ENCODE measurements at places on chromosomes 12 and 14.
A peak's percentile ranks its signal among the peaks of the same experiment; 100 is the strongest.

GRCh38 chr12:20374795-20375194 lies 6.5 kb downstream of the PDE3A start:
- no peak for DNase-seq

GRCh38 chr14:74653386-74654138 lies 41.5 kb upstream of the LTBP2 start:
- DNase-seq, result no peak

- DNase-seq, result no peak
Observed at GRCh38 chr12:81120961-81121360, 43.1 kb downstream of the ACSS3 start.

- no peak for DNase-seq
Observed at GRCh38 chr12:120223458-120224303, 22.8 kb upstream of the RPLP0 start.

DNA sequence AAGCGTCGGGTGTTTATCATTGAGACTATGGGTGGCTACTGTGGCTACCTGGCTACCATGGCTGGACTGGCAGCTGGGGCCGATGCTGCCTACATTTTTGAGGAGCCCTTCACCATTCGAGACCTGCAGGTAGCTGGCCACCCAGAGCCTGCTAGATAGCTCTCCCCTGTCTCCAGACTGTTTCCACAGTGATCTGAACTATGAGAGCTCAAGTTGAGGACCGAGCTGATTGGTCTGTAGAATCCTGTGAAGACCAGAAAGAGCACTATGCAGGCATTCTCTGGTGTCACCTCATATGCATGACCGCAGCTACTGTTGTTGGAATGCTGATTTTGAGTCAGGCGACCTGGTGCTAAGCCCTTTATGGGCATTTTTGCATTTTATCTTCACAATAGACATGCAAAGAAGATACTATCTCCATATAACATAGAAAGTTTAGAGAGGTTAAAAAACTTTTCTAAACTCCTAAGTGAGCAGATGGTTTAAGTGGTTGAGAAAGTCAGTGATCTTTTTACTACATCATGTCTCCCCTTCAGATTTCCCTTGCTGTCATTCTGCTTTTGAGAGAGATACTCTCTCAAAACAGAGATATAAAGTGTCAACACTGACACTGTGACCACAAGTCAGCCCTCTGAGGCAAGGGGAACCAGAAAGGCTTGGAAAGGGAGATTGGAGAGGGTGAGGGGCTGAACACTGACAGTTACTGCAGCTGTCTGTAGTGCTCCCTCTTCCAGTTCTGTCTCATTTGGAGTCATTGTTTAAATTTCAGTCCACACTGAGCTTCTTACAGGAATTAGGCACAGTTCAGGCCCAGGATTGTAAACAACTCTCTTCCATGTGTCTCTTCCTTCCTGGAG lies 14.3 kb downstream of the ASB8 start:
- no peak for DNase-seq

DNA sequence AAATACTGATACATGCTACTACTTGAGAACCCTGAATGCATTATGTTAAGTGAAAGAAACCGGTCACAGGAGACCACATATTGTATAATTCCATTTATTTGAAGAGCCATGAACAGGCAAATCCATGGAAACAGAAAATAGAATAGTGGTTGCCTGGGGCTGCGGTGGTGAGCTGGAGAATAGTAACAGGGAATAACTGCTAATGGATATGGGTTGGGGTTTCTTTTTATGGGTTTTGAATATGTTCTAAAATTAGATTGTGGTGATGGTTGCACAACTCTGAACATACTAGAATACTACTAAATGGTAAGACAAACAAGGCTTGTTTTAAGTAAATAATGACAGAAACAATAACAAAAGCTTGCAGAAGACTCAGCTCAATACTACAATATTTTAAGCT lies 293.0 kb downstream of the BTG1 start:
- DNase-seq, result peak; percentile 15

DNA sequence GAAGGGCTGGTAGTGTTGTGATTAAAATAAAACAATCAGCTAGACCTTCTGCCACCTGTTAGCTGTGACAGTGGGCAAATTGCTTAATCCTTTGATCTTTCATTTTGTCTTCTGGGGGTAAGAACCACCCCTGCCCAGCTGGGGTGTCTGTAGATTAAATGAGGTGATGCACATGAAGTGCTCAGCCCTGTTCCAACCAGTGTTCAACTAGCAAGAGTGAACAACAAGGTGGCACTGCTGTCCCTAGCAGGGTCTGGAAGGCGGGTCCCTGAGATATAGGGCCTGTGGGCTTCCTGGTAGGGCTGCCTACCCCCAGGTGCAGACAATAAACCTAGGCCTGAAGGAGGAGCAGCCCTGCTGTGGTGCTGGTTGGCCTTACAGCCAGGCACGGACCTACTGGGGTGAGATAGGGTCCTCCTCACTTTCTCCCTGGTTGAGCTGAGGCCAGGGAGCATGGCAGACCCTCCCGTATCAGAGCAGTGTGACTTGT lies 60.6 kb downstream of the ARL6IP4 start:
- DNase-seq, result no peak

- no peak for DNase-seq
Observed at GRCh38 chr12:46468160-46468559, 95.6 kb upstream of the SLC38A2 start.

DNA sequence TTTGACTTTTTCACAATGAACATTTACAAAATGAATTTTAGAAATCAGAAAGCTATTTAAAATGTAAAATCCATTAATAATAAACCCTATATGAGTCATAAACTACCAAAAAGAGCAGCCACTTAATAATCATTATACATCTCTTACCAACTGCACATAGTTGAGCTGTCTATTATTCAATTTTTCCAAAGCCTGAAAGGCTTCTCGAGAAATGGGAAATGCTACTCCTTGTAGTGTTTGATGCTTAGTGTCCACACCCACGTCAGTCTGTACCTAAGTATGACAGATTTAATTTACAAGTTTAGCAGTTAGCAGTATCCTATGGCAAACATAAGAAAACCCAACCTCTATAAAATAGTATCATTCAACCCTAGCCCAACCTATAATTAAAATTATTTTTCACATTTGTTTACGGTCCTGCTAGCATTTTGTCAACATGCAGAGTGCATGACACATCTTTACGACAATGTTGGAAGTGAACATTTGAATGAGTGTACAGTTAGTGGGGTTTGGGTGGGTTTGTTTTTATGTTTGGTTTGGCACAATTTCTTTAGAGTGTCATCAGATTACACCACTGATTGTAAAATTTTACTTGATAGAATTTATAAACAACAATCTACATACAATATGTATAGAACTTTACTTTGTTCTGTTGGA lies 8.4 kb downstream of the TWF1 start:
- DNase-seq, result no peak

DNA sequence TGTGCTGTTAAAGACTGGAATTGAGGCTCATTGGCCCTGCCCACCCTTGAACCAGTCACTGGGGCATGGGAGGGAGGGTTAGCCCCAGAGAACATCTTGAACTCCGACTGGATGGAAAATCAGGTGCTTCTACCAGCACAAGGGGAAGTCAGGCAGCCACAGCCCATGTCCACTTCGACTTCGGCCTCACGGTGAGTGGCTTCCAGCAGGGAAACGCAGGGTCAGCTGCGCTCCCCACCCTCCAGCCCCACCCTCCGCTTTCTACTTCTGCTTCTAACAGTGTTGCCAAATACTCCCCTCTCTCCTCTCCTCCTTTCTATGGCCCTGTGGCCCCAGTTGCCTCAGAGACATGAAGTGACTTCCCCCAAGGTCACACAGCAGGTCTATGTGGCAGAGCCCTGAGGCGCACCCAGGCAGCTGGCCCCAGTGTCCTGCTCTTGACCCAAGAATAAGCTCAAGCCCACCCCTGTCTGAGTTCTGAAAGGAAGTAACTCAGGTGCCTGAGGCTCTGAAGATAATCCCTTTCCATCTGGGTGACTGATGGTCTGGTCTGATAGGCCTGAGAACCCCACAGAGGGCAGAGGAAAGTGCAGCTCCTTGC lies 11.9 kb upstream of the SH2B3 start:
- no peak for DNase-seq

- DNase-seq, result no peak
Observed at GRCh38 chr12:121248622-121249021, 38.7 kb downstream of the P2RX4 start.

DNA sequence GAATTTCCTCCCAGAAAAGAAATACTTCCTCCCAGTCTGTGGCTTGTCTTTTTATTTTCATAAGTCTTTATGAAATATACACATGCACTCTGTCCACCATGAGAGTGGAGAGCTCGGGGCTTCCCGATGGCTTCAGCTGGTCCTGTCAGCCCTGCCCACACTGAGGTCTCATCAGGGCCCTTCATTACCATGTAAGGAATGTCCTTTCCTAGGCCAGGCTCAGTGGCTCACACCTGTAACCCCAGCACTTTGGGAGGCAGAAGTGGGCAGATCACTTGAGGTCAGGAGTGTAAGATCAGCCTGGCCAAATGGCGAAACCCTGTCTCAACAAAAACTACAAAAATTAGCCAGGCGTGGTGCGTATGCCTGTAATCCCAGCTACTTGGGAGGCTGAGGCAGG lies 77.0 kb downstream of the CPSF2 start:
- DNase-seq, result no peak

DNA sequence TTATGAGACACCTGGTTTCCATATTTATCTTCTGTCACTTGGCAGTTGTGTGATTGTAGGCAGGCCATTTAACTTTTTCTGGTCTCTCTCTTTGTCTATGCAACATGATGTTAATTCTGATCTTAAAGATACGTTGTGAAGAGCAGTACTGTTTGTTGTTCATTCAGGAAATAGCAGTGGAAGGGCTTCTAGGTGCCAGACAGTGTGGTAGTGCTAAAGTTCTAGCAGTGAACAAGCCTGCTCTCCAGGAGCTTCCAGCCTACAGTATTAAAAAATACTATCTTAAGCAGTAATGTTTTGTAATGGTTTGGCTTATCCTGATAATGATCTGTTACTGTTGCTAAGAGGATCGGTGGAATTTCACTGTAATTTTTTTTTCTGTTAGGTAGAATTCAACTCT lies 15.2 kb downstream of the NAA30 start:
- DNase-seq, result no peak

DNA sequence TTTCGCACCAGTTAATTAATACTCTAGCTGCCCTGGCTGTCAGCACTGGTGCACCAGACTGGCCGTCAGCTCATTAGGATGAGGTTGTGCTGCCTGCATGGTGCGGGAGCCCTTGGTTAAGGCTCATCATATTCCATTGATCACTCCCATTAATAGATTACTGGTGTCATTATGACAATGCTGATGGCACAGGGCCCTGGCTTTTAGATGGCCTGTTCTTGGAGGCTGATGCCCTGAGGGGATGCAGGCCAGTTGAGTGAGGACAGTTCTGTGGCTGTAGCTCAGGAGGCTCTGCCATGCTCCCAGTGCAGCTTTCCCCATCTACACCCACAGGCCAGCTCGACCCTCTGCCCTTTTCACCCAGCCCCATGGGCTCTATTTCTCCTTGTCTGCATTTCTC lies 126.6 kb downstream of the PRMT8 start:
- DNase-seq, result no peak

DNA sequence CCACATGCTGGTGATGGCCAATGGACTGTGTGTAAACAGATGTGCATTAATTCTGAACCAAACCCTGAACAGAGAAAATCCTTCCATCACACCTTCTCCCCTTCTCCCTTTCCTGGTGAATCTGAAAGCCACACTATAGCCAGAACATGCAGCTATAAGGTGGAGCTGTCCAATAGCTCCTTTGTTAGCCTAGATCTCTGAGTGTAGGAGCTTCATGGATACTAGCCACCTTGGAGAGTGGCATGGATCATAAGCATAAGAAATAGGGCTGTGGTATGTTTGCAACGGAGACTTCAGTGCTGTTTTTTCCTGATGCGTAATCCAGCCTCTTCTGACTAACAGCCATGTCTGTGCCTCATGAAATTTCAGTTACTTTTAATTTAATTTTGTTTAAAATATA lies 364.5 kb downstream of the BTG1 start:
- DNase-seq, result no peak

Measured in smooth muscle cell of the brain vasculature (primary cell).